ENCODE measurements at places on chromosomes 3 and 15.

- DNase-seq: peak; percentile 91
Measured at GRCh38 chr3:152298393-152299248, 29.9 kb downstream of the MBNL1 start.

DNA sequence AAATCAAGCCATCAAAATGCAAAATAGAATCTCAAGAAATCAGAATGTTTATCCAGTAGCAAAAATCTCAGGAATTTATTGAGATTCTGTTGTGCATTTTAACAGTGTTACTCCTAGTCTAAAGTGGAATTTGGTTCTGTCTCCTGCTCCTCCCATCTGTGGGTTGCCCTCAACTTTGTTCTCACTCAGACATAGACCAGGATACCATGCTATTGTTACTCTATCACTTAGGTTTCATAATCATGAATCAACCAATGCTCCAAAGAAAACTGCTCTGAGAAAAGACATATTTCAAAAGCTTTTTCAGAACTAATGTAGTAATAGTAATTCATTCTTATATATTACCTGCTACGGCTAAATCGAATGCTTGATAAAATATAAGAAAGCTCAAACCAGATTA is 274.7 kb downstream of the RBMS3 start:
- no peak for DNase-seq

GRCh38 chr3:32569540-32570420 is 878 bp downstream of the DYNC1LI1 start:
- peak; percentile 79 for DNase-seq

- DNase-seq: no peak
Measured at GRCh38 chr15:47718497-47719437, 1.5 kb downstream of the SEMA6D start.

DNA sequence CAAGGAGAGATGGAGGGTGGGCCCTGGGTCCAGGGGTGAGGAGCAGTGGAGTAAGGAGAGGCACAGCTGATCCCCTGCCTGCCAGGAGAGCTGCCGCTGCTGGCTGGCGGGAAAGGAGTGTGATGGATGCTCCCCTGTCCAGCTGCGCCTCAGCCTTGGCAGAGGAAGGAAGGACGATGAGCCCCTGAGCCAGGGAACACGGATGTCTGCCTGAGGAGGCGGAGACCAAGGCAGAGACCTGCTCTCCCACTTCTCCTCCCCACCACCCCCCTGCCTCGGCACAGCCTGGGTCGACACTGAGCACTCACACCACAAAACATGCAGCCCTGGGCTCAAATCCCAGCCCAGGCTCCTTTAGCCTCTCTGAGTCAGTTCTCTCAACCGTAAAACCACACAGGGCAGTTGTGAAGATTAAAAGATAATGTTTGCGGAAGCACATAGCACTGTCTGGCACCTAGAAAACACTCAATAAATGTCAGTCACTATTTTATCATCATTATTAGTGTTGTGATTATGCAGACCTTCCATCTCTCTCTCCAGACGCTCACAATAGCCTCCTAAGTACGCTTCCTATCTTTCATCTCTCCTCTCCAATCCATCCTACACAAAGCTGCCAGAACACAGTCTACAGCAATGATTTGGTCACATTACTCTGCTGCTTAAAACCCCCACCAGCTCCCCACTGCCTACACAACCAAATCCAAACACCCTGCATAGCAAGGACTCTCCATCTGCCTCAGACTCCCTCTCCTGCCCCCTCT is 52.2 kb downstream of the SEMA5B start:
- peak; percentile 67 for DNase-seq

DNA sequence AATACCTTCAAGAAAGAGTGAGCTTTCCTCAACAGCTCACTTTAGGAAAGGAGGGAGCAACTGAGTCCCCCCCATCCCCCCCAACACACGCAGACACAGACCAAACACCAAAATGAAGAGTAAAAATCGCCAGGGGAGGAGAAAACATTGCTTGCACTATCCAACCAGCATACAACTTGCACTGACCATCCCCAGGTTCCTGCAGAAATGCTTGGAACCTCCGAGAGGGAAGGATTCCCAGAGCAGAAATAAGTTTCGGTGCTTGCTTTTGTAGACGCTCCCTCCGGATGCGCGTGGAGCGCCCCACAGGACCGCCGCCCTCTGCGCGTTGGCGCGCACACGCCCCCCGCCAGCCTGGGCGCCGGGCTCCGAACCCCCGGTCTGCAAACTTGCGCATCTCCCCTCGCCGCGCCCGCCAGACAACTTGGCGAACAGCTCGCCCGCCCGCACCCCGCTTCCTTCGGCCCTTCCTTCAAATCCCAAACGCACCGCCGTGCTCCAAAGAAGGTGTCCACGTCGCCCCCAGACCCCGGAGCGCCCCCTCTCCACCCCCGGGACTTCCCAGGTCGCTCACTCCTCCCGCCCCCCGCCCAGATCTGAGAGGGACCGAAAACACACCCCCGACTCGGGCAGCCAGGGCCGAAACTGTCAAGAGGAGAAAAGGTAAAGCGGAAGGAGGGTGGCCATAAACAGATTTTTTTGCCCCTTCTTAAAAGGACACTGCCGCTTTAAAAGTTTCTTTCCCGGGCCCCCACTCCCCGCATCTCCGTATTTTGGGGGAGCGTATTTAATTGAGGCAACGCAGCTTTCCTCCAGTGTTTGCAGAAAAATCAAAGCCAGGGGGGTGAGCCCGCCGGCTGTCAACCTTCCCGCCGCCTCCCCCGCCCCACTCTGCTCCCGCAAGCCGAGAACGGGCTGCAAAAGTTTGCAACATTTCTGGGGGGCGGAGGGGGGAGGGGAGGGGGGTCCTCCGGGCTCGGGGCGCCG is 859 bp downstream of the RORA start:
- no peak for DNase-seq

All from NCI-H526 (cell line).